ENCODE measurements at places on chromosomes 4 and X. TPM values are rescaled to one million over a fixed set of nuclear protein-coding genes. Genes with fewer than 3 reads are reported as not detected.
A peak's percentile ranks its signal among the peaks of the same experiment; 100 is the strongest.

DNA sequence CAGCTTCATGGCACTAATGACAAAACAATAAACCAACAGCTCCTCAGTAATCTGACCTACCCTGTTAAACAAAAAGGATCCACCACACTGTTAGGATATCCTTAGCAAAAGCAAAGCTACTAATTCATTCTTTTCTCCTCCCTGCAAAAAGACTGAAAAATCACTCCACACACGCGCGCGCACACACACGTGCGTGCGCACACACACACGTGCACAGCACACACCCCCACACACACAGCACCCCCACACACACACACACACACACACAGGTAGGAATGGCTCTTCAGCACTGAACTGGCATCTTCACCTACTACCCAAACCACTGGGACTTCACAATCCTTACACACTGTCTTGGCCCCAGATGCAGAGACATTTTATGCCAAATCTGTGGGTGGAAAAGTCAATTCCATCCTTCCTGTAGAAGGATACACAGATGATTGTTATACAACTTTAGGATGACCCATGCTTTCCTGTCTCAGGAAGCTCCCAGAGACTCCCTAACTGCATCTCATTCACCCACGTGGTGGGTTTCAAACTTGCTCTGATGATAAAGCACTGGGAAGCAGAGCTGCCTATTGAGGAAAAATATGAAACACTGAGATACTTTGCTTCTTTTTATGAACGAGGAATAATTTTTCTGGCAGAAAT lies 102.5 kb downstream of the TSPAN5 start:
- H3K4me3 ChIP-seq, result no peak overlapping the region
- H3K27me3 ChIP-seq, result no peaks in the 10 kb centered on the region
- no peaks in the 10 kb centered on the region for H3K36me3 ChIP-seq
- no peak for DNase-seq
- H3K4me1 ChIP-seq, result peaks cover 6% of the 10 kb centered on the region

GRCh38 chr4:60389633-60390032 lies 810.5 kb upstream of the ADGRL3 start:
- DNase-seq, result no peak
- no peak overlapping the region for H3K4me3 ChIP-seq
- H3K27me3 ChIP-seq, result no peaks in the 10 kb centered on the region
- H3K36me3 ChIP-seq, result no peaks in the 10 kb centered on the region
- H3K27ac ChIP-seq, result no peak overlapping the region

DNA sequence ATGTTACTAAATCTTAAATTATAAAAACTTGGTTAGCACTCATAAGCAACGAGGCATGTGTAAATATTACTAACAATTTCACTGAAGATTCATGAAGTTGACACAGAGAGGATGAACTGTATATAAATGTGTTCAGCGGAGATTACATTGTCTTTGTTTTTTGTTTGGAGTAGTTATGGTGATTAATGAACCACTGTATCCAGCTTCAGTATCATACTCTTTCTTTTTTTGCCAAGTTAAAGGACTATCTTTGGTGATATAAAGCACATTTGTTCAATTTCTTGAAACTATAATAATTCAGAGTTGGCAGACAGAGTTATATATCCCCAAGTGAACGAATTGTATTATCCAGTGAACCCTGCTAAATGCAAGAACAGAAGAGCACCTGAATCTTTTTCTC lies 497.6 kb downstream of the CCSER1 start:
- no peaks in the 10 kb centered on the region for H3K27me3 ChIP-seq
- no peaks in the 10 kb centered on the region for H3K36me3 ChIP-seq
- H3K4me3 ChIP-seq, result no peak overlapping the region

GRCh38 chr4:138616775-138617174 lies 374.6 kb upstream of the SLC7A11 start:
- no peak for DNase-seq
- no peaks in the 10 kb centered on the region for H3K4me1 ChIP-seq
- H3K4me3 ChIP-seq, result no peak overlapping the region
- no peak overlapping the region for H3K27ac ChIP-seq
- no peaks in the 10 kb centered on the region for H3K27me3 ChIP-seq
- no peaks in the 10 kb centered on the region for H3K36me3 ChIP-seq

BRS3 gene
- not detected for total RNA-seq

- H3K27ac ChIP-seq, result no peak overlapping the region
- no peaks in the 10 kb centered on the region for H3K27me3 ChIP-seq
- H3K4me1 ChIP-seq, result no peaks in the 10 kb centered on the region
- no peak for DNase-seq
- no peaks in the 10 kb centered on the region for H3K36me3 ChIP-seq
Measured at GRCh38 chr4:150561143-150561737, 20.7 kb upstream of the MAB21L2 start.

IQSEC2 gene
- total RNA-seq, result 24.8 TPM

UPF3B gene
- total RNA-seq, result 7.1 TPM

CSAG2 gene
- total RNA-seq, result not detected

DNA sequence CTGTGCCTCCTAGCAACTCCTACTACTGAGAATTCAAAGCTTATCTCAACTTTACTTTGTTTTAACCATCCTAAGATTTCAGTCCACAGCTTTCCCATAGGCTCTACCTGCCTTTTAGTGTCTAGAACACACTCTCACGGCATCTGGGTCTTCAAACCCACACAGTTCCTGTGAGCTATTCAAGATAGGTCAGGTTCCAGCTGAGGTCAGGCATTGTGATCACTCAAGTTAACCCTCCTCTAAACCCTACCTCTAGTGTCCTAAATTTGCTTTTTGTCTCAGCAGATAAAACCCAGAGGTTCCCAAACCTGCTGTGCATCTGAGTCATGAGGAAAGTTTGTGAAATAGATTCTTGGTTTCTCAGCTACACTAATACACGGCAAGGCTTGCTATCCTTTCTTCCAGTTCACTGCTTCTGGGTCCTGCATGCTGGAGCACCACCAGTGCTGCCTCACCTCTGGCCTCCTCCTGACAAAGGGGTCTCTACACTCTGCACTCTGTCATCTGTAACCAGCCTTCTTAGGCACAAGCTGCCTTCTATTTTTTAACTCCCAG lies 324.6 kb upstream of the MAGEB2 start:
- DNase-seq, result no peak
- H3K4me3 ChIP-seq, result no peak overlapping the region
- no peak overlapping the region for H3K27ac ChIP-seq
- no peaks in the 10 kb centered on the region for H3K4me1 ChIP-seq

DNA sequence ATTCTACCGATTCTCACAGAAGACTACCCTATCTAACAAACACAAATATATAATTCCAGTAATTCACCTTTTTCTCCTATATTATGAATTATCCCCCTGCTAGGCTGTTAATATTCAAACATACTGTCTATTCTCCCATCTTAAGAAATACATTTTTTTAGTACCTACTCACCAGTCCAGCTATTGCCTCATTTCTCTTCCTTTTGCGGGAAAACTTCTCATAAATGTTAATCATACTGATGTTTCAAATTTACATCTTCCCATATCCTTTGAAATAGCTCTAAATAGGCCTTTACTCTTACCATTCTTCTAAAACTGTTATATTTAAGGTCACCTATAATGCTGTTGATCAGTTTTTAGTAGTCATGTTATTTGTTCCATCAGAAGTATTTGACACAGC lies 759.1 kb upstream of the SLIT2 start:
- no peak overlapping the region for H3K27ac ChIP-seq
- DNase-seq, result no peak
- H3K27me3 ChIP-seq, result no peaks in the 10 kb centered on the region
- H3K4me1 ChIP-seq, result no peaks in the 10 kb centered on the region
- no peak overlapping the region for H3K4me3 ChIP-seq

DNA sequence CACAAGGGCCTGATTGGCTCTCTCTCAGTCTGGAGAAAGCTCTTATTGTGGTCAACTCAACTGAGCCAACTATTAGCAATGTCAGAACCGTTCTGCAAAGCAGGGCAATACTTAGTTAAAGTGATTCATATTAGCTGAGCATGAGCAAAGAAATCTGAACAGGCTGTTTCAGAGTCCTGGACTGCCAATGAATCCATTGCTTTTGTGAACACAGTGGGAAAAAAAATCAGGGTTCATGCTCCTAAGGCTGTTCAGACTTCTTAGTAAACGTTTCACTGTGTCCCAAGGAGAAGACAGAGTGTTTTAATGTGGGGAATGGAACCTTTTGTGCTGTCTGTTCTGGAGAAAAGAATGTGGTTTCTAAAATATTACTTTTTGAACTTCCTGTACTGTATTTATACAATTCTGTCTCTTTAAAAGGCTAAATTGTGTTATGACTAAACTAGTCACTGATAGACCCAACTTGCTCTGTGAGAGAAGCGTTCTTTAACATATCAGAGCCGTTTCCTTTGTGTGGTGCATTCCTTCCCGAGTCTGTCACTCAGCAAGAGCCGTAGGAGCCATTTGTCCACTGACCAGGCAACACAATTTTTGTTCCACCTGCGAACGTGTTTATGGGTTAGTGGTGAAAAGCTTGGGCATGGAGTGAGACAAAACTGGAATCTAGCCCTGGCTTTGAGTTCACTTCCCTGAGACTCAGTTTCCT lies 366.1 kb downstream of the FBXO8 start:
- H3K4me1 ChIP-seq, result peaks cover 40% of the 10 kb centered on the region
- H3K27me3 ChIP-seq, result no peaks in the 10 kb centered on the region
- DNase-seq, result no peak
- H3K27ac ChIP-seq, result peak overlapping the region; percentile 73

DNA sequence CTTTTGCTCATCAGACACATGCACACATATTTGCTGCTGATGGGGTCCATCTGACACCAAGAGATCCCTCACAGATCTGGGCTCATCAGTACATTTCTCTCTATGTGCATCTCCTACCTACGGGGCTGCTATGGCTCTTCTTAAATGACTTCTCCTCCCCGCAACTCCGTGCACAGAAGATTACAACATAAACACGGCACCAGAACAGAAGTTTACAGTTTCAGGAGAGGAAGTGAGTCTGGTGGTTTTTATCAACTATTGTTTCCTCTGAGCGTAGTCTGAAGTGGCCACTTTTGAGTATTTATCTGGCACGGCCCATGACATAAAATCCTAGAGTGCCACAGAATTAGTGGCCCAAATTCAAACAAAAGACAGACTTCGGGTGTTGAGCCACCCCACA lies 263.8 kb downstream of the PRDM5 start:
- no peaks in the 10 kb centered on the region for H3K27me3 ChIP-seq
- no peaks in the 10 kb centered on the region for H3K36me3 ChIP-seq
- DNase-seq, result no peak
- H3K4me1 ChIP-seq, result no peaks in the 10 kb centered on the region

- no peaks in the 10 kb centered on the region for H3K27me3 ChIP-seq
- H3K4me1 ChIP-seq, result no peaks in the 10 kb centered on the region
- H3K27ac ChIP-seq, result no peak overlapping the region
- H3K4me3 ChIP-seq, result no peak overlapping the region
- DNase-seq, result no peak
- no peaks in the 10 kb centered on the region for H3K36me3 ChIP-seq
Measured at GRCh38 chrX:150582338-150582948, 14.0 kb downstream of the MTM1 start.

DNA sequence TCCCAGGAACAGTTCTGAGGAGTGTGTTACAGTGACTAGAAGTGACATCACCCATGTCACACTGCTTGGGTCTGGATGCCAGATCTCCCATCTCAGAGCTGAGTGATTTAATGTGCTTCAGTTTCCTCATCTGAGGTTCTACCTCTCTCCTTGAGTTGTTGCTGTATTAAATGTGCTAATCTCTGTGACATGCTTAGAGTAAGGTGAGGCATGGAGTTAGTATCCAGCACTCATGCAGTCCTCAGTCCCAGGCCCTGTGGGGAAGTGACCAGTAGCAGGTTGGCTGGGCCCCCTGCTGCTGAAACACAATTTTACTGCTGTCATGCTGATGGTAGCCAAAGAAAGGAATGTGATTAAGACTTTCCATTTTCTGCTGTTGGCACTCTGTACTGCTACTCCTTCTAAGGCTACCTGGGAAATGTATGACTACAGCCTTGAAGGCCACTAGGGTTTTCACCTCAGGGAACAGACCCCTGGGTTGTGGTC lies 639.6 kb downstream of the MID1IP1 start:
- no peak for DNase-seq
- H3K36me3 ChIP-seq, result no peaks in the 10 kb centered on the region
- H3K4me1 ChIP-seq, result no peaks in the 10 kb centered on the region
- H3K4me3 ChIP-seq, result no peak overlapping the region
- no peak overlapping the region for H3K27ac ChIP-seq
- H3K27me3 ChIP-seq, result no peaks in the 10 kb centered on the region

DNA sequence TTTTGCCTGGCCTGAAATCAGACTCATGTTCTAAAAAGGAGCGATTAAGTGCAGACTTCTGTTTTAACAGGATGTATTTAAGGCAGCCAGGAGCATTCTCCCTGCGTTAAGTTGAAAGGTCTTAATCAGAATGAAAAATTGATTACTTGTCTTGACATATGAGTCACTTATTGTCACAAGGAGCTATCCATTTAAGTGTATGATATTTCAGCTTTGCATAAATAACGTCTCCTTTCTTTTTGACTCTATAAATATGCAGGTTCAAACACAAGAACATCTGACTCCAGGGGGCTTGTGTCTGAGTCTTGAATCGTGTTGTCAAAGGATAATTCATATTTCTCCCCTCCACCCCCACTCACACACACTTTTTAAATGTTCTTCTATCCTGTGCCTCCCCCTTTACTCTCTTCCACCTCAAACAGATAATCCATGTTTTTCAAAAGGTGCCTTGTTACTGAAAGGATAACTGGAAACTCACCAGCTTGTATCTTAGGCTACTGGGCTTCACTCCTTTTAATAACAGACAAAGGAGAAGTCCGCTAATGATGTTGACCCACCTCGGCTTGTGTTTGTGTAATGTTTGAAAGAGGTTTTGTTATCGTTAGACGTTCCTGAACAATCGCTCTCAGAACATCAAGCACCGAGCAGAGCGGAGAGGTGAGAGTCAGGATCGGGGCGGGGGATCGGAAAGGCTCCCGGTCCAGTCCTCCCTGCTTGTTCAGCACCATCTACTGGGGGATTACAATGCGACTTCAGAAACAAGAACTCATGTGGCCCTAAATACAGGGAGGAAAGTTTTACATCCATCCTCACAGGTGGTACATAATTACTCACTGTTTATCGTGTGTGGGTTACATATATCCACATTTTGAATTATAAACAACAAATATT lies 107.5 kb upstream of the RPL34 start:
- no peak overlapping the region for H3K27ac ChIP-seq
- H3K4me1 ChIP-seq, result no peaks in the 10 kb centered on the region
- no peak for DNase-seq

IL3RA gene
- 11.9 TPM for total RNA-seq

CC2D2A gene
- total RNA-seq, result 23.0 TPM

DNA sequence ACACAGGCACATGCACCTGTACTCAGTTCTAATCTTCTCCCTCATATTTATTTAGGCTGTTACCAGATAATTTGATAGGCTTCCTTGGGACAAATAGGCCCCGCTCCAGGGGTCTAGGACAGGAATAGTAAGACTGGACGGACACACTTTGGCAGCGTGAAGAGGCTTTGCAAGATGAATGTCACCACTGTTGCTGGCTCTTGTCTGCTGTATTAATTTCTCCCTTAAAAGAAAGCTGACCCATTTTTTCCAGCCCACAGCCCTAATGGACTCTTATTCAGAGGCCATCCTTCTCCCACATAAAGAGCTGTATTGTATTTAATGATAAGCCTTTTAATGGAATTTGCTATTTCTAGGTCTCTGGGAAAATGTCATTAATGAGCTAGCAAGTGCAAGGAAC lies 18.0 kb downstream of the FAM184B start:
- no peaks in the 10 kb centered on the region for H3K36me3 ChIP-seq
- H3K4me1 ChIP-seq, result no peaks in the 10 kb centered on the region
- no peaks in the 10 kb centered on the region for H3K27me3 ChIP-seq
- H3K27ac ChIP-seq, result no peak overlapping the region
- DNase-seq, result no peak
- no peak overlapping the region for H3K4me3 ChIP-seq

HERC6 gene
- total RNA-seq, result 4.8 TPM

GRCh38 chrX:14027511-14028019 lies 2.1 kb downstream of the GEMIN8 start:
- H3K27me3 ChIP-seq, result no peaks in the 10 kb centered on the region
- H3K27ac ChIP-seq, result no peak overlapping the region
- peaks cover 23% of the 10 kb centered on the region for H3K4me1 ChIP-seq
- no peaks in the 10 kb centered on the region for H3K36me3 ChIP-seq
- no peak for DNase-seq

All from esophagus muscularis mucosa (tissue), 4 donors.